ENCODE measurements at places on chromosomes 1 and 21. TPM values are rescaled to one million over a fixed set of nuclear protein-coding genes. Genes with fewer than 3 reads are reported as not detected.

Gene CCDC185
- total RNA-seq: not detected

Gene TEDDM1
- total RNA-seq: not detected

Gene AQP10
- not detected for total RNA-seq

Gene GIPC2
- not detected for total RNA-seq

Gene CORT
- total RNA-seq: 0.52 TPM

Gene TAS1R1
- not detected for total RNA-seq

Gene SHISAL2A
- total RNA-seq: 5.0 TPM

Data from activated CD4-positive, alpha-beta T cell treated with anti-CD3 and anti-CD28 coated beads, Interleukin-2, amount 10 ng/mL, durations not matched to agents 24 days and 14 days (primary cell).